ENCODE measurements at places on chromosomes 1 and 21.

DNA sequence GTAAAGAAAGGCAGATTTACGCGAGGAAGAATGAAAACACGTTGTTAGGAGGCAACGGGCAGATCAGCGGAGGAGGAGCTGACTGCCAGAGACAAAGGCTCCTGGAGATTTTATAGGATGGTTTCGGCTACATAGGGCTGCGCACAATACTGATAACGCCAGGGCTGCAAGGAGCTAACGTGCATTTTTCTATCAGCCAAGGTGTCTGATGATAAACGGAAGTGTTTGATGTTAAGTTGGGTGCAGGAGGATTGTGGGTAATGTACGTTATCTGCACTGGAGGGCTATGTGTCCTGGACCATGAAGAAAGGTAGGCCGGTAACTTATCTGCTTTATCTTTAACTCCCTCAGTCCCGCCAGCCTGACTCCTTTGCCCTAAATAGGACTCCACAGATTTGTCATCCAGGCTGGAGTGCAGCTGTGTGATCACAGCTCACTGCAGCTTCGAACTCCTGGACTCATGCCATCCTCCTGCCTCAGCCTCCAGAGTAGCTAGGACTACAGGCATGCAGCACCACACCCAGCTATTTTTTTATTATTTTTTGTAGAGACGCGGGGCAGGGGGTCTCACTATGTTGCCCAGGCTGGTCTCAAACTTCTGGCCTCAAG, 29.6 kb downstream of the SETD4 start:
- no peak for DNase-seq

- DNase-seq = peak; percentile 56
Measured at GRCh38 chr1:66168948-66169671, 364.8 kb upstream of the SGIP1 start.

- DNase-seq = no peak
Measured at GRCh38 chr1:154797175-154797574, 72.9 kb downstream of the KCNN3 start.

- DNase-seq = peak; percentile 67
Measured at GRCh38 chr21:44817506-44817880, 369 bp downstream of the SUMO3 start.

All from HT1080 (cell line).